ENCODE measurements at places on chromosomes 12 and 14.

DNA sequence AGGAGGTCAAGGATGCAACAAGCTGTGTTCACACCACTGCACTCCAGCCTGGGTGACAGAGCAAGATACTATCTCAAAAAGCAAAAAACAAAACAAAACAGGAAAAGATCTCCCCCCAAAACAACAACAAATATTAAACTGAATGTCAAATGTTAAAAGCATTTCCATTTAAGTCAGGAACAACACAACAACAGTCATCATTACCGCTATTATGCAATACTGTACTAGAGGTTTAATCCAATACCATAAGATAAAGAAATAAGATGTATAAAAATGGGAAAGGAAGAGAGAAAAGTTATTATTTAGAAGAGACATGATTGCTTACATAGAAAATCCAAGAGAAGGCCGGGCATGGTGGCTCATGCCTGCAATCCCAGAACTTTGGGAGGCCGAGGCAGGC, 36.6 kb downstream of the FERMT2 start:
- DNase-seq = no peak

DNA sequence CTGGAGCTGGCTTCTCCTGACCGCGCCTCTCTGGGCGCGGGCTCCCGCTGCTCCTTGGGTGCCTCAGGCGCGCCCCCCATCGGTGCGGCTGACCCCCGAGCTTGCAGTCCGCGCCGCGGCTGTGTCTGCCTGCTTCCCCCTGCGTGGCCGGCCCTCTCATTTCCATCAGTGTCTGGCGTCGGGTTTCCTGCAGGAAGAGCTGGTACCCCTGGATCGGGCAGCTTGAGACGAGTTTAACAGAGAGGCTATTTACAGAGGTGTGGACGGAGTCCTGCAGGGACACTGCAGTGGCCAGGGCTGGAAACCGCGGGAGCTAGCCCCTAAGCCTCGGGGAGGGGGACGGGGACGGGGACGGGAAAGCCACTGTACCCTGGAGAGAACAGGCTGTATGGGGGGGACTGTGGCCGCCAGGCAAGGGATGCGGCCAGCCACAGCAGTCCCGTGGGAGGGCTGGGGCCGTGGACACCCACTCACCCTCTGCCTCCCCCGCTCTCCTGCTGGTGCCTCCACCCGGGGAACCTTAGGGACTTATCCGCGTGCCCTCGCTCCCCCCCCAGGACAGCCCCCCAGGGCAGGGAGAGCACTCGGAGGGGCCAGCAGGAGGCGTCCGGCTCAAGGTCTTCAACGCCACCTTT, 3.7 kb upstream of the CACNA2D4 start:
- no peak for DNase-seq

- DNase-seq = peak; percentile 64
These were observed 79.2 kb upstream of the RBM19 start for GRCh38 chr12:114045349-114045748.

DNA sequence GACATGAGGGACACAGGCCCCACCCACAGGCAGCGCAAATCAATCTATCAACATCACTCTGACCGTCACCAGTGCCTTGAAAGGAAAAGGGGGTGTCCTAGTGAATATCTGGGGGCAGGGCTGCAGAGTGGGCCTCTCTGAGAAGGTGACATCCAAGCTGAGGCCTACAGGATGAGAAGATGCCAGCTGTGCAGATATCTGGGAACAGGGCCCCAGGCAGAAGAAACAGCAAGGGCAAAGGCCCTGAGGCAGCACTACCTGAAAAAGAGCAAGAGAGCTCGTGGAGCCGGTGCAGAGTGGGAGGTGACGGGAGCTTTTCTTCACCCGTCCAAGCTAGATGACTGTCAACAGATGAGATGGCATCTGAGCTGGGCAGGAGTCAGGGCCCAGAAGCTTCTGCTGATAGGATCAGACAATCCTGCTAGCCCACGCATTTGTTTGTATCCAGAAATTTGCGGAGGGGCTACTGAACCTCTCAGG, 12.5 kb upstream of the TMEM119 start:
- DNase-seq = no peak

DNA sequence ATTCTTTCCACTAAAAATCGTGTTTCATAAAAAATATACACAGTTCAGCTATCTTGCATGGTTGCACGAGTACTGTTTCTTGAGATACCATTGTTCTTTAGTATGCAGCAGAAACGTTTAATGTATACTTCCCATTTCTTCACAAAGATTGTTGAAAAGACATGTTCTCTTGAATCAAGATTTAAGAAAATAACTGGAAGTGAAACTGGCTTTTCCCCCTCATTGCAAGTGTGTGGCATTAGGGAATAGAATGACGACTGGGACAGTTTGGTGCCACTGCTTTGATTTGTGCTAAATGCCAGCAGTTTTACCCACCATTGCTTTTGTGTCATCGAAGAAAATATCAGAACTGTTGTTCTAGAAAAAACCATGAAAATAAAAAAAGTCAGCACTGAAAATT, 20.3 kb upstream of the DHRS2 start:
- DNase-seq = no peak

GRCh38 chr14:79730196-79730595, 481.1 kb downstream of the DIO2 start:
- DNase-seq = no peak

- no peak for DNase-seq
These were observed 176.7 kb downstream of the TMEM132D start for GRCh38 chr12:129727100-129727499.

GRCh38 chr12:93288626-93289025, 89.1 kb upstream of the NUDT4 start:
- no peak for DNase-seq

- peak; percentile 13 for DNase-seq
These were observed 111.2 kb upstream of the FLRT2 start for GRCh38 chr14:85418721-85419120.

- no peak for DNase-seq
These were observed 9.2 kb downstream of the STAT2 start for GRCh38 chr12:56350662-56351061.

GRCh38 chr12:88630561-88630960, 50.3 kb upstream of the KITLG start:
- DNase-seq = no peak

DNA sequence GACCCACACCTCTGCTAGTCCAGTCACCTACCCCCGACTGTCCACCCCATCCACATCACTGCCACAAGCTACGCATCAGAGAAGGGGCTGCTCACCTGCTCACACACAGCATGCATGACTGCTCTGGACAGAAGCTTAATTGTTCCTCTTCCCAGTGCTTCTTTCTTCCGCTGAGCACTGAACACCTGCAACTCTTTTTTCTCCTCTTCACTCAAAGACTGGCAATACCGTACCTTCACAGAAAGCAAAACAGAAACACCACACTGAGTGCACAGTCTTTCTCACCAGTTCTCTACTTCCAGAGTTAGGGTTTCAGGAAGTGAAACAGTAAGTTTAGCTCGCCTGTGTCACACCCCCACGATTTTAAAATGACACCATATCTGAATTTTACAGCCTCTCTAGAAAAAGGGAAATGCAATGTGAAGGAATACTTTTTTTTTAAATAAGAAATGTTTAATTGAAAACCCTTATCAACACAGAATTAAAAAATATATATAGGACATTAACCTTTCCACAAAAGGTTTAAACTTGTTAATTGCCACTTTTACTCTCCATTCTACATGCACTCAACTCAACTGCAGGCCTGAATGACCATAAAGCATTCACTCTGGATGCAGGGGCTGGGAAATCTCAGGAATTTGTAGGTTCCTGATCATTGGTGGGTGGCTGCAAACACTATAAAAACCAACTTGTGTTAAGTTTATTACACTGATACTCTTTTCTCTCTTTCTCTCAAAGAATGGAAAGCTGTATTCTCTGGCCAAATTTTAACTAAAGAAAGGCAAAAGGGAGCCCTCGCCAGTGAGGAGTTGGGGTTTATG, 120.0 kb downstream of the PRICKLE1 start:
- DNase-seq = peak; percentile 1

- no peak for DNase-seq
These were observed 32.6 kb downstream of the RESF1 start for GRCh38 chr12:31991815-31992214.

DNA sequence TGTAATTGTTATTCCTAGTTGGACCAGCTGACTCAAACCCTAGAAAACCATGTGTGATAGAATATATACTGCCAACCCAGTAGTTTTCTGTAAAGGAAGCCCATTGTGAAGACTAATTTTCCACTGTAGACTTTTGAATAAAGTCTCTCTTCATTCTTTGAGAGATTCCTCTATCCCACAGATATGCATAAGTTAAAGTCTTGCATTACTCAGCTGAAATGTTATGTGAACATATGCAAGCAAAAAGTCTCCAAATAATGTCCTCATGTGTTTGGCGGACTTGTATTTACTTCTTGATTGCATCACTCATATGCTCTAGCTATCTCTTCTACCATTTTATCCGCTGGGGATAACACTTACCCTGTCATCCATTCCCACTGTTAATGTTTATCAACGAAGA, 35.1 kb upstream of the OTOGL start:
- DNase-seq = no peak

DNA sequence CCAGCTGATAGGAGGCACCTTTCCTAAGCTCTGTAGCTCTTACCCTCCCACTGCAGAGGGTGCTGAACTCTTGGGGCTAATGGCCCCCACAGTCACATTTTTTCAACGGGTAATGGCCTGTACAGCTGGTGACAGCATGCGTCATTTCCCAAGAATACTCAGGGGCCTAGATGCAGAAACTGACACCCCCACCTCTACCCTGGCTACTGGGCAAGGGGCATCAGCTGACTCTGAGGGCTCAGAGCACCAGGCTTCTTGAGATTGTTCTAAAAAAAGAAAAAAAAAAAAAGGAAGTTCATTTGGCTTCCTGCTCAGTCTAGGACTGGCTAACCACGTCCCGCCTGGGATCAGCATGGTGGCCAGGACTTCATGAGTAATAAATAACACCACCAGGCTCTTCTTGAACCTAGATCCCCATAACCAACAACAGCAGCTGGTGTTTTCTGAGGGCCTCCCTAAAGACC, 35.2 kb downstream of the ZFP36L1 start:
- no peak for DNase-seq

DNA sequence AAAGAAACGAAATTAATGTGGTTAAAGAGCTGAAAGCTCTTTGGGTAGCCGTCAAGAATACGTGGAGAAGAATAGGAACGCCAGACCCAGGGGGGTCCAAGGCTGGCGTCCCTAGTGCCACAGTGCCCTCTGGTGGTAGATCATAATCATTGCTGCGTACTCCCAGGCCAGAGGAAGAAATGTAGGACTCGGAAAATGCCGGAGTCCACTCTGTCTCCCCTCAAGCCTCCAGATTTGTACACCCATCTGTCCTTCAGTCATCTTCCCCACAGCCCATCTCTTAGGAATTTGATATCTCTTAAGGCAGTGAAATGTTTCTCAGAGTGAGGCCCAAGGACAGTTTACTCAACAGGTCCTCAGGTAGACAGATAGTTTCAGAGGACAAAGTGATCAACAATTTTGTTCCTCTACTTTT, 25.4 kb upstream of the PLEKHG6 start:
- peak; percentile 54 for DNase-seq

DNA sequence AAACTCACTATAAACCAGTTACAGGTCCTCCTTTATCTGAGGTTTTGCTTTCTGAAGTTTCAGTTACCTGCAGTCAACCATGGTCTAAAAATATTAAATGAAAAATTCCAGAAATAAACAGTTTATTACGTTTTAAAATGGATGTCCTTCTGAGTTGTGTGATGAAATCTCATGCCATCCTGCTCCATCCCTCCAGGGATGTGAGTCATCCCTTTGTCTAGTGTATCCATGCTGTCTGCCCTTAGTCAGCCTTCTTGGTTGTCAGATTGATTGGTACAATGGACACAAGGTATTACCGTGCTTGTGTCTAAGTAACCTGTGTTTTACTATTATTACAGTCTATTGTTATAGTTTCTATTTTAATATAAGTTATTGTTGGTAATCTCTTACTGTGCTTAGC, 328.3 kb downstream of the APAF1 start:
- DNase-seq = no peak

DNA sequence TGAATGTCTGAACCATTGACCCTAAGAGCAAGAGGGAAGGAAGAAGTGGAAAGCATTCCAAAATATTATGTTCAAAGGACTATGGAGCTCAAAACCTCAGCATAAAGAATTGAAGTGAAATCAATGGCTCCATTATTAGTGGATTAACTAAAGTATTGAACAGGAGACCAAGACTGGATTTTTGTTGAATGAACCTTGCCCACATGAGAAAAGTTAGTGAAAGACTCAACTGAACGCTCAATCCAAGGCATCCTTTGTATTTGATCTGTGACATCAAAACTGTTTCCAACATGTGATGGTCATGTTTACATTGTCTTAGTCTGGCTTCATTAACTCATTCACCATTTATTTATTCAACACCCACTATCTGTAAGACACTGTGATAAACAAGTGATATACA, 161.0 kb downstream of the CNTN1 start:
- no peak for DNase-seq

GRCh38 chr14:65159281-65160062, 57.2 kb upstream of the MAX start:
- no peak for DNase-seq

DNA sequence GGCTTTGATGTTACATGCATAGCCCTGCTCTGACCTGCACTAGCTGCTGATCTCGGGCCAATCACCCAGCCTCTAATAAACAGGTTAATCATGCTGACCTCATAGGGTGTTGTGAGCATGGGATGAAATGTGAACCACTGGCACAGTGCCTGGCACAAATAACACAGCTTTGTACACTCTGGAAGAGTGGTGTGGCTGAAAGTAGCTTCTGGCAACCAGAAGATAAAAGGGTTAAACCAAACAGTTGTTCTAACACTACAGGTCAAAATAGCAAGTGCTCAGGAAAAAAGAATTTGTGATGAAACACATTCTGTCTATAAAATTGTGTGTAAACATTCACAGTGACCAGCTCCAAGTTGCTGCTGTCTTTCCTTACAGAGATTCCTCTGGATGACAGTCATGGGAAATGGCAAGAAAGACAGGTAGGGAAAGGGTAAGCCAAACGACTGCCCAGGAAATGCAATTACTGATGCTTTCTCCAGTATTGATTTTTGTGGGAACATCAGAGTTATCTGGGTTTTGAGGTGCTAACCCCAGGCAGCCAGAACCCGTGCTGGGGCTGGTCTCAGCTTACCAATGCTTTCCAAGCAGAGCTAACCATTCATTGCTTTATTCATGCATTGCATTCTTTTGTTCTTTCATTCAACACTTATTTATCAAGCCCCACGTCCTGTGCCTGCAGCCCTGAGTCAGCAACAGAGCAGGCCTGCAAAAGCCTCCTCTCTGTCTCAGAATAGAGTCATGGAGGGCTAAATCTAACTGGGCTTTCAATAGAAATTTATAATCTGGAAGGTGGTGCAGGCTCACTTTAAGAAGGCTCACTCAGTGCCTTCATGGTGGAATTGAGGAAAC, 38.1 kb upstream of the CAPRIN2 start:
- no peak for DNase-seq

DNA sequence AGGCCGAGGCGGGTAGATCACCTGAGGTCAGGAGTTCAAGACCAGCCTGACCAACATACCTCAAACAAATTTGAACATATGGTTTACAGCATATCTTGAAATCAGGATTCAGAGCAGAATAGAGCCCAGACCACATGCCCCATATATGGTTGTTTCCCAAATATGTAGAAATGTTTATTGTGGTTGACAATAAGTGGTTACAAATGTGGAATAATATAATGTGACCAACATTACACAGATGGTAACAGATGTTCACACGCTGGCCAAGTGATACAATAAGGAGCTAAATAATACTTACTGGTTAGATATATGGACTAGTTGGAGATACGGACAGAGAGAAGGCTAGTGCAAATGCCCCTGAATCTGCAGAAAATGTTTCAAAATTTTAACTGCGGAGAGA, 85.3 kb downstream of the MAPKAPK5 start:
- no peak for DNase-seq

Data from NCI-H526 treated with DMSO at 0.1 percent for 48 hours (cell line).